ENCODE measurements at places on chromosomes 7 and 10.

DNA sequence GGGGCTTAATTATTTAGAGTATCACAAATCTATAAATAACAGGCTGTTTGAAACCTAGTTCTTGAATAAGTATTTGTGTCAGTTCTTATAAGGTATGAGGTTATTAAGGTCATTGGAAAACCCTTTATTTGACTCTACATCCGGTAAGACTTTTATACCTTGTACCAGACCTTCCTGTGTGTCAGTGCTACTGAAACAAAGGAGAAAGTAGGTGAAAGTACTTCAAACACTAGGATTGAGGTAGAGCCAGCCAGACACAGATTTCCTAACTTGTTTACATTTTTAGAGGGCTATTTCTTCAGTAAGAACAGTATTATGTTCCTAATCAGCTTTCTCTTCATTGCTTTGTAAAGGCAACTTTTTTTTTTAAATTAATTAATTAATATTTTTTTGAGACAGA lies 93.9 kb downstream of the ZNRF2 start:
- DNase-seq, result no peak

- DNase-seq, result no peak
Observed at GRCh38 chr10:85601526-85601925, 765.1 kb downstream of the GRID1 start.

- DNase-seq, result no peak
Observed at GRCh38 chr7:36185092-36185491, 32.0 kb downstream of the EEPD1 start.

- DNase-seq, result no peak
Observed at GRCh38 chr10:119680650-119681081, 29.5 kb downstream of the BAG3 start.

GRCh38 chr10:118965645-118966044 lies 63.9 kb upstream of the NANOS1 start:
- DNase-seq, result no peak

GRCh38 chr7:98913026-98913425 lies 34.7 kb downstream of the TRRAP start:
- DNase-seq, result no peak

DNA sequence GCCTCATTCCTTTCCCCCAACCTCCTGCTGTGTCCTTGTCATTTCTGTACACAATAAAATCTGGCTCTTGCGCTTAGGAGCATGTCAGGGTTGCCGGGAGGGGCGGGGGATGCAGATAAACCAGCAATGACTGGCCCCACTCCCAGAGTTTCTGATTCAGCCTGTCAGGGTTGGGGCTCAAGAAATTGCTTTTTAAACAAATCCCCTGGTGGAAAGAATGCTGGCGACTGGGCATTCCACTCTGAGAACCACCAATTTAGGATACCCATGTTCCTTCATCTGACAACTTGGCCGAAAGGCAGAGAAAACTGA lies 376.4 kb downstream of the TCERG1L start:
- no peak for DNase-seq

- DNase-seq, result no peak
Observed at GRCh38 chr7:18444826-18445225, 50.7 kb upstream of the HDAC9 start.

DNA sequence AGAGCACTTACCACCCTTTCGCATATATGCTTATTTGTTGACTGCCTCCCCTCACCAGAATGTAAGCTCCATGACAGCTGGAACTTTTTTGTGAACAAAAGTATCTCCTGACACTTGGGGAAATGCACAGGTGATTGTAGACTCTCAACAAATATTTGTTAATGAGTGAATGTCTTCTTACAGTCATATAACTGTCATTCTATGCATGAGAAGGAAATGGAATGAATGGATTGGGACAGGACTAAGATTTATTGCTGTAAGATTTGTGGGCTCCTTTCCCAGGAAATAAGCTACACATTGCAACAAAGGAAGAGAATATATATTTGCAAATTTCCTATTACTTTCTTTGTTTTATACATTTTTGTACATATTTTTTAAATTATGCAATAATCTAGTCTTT lies 48.5 kb downstream of the FEZF1 start:
- DNase-seq, result no peak

GRCh38 chr10:133557381-133557780 lies 8.0 kb downstream of the SYCE1 start:
- DNase-seq, result no peak

- DNase-seq, result no peak
Observed at GRCh38 chr10:35564341-35564968, 40.7 kb upstream of the GJD4 start.

- DNase-seq, result no peak
Observed at GRCh38 chr7:99372275-99373090, 2.0 kb upstream of the ARPC1B start.

GRCh38 chr7:55020466-55020871 lies 1.7 kb downstream of the EGFR start:
- no peak for DNase-seq

DNA sequence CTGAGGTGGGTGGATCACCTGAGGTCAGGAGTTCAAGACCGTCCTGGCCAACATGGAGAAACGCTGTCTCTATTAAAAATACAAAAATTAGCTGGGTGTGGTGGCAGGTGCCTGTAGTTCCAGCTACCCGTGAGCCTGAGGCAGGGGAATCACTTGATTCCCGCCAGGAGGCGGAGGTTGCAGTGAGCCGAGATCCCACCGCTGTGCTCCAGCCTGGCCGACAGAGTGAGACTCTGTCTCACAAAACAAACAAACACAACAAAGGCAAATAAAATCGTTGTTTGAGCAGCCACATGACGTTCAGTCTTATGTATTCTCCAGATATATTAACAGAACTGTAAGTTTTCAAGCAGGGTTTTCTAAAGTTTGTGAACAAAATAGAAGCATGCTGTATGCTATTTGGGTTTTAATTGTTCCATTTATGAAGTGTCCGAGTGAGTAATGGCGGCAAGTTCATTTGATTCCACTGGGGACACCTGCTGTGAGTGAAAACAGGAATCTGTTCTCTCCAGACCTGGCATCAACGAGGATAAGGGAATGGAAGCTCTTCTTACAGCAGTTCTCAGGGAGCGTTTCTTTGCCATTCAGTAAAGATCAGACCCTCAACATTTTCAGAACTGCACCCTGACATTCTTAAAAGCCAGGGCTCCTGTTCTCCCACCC lies 122.5 kb upstream of the PITRM1 start:
- DNase-seq, result no peak

GRCh38 chr10:69693886-69694285 lies 63.8 kb downstream of the FAM241B start:
- DNase-seq, result no peak

GRCh38 chr7:70457482-70457881 lies 674.5 kb upstream of the GALNT17 start:
- DNase-seq, result no peak

GRCh38 chr7:78080811-78081210 lies 282.2 kb downstream of the PHTF2 start:
- DNase-seq, result no peak

GRCh38 chr10:84948644-84949043 lies 620.3 kb downstream of the CCSER2 start:
- no peak for DNase-seq

GRCh38 chr10:5502571-5503476 lies 3.5 kb upstream of the CALML5 start:
- DNase-seq, result no peak

DNA sequence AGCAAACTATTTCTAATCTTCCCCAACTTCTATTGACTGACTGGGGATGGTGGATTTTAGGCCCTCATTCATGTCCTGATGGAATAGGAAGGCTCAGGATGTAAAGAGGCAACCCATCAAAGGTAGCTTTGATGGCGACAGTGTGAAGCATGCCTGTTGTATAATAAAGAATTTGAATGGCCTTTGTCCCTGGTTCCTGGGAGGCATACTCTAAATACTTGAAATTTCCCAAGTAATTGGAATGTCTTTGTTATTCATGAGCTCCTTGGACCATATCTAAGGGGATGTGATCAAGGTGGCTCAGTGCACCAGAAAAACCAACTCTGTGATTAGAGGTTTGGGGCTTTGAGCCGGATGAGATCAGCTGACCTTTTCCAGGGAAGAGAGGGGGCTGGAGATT lies 264.5 kb upstream of the NEBL start:
- no peak for DNase-seq

DNA sequence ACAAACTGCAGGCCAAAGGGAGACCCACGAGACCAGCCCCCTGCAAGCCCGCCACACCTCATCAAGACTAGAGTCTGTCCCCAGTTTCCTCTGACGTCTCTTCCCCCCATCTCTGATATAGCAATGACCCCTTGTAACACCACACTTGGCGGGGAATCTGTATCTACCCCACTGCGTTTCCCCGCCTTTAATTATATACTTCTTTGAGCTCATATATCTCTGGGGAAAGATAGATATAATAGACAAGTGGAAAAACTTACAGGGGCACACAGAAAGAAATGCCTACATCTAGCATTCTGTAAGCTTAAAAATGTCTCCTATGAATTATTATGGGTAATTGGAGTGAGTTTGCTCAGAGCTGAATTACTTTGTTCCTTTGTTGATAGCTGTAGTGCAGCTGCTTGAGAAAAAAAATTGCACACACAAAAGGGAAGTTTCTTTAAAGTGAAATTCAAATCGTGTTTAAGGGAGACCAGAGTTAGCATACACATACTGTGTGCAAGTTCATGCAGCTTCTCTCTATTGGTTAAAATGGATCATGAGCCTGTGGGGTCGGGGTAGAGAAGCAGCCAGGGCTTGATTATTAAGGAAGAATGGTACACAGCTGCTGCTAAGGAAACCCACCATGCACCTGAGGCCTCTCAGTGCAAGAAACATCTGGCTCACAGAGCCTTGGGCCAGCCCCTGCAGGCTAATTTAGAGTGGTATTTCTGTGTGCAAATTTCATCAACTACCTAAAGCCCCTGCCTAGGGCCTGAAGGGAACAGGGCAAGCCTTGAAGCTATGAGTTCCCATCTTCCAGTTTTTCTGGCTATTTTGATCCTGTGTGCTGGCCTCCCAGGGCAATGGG lies 32.5 kb downstream of the CDCA7L start:
- no peak for DNase-seq

DNA sequence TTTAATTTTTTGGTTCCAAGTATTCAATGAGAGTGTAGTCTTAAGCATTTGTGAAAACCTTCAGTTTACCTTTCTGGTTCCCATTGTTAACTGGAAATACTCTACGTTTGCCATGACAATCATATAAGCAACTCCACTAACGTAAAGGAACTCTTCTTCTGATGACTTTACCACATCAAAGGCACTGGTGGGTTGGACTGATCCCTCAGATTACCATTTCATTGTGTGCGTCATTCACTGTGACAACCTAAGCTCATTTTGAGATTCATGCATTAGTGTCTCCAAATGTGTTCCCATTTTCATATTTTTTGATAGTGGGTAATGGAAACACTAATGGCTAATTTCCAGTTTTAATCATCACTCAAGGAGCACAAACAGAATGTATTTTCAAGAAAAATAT lies 119.9 kb upstream of the COL1A2 start:
- DNase-seq, result no peak

DNA sequence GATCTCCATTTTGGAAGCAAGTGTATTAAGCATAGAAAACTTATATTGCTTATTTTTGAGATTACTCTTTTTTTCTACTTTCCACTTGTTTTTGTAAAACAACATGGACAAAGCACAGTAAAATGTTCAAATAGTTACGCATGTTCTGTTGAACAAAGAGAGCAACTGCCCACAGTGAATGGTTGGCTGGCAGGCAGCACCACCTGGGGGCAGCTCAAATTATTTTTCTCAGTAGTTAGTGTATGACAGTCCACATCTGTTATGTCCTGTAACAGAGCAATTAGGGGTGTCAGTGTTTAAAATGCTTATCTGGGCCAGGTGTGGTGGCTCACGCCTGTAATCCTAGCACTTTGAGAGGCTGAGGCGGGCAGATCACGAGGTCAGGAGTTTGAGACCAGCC lies 46.1 kb upstream of the CACUL1 start:
- DNase-seq, result no peak

- no peak for DNase-seq
Observed at GRCh38 chr7:78487464-78487863, 688.9 kb downstream of the PHTF2 start.

- no peak for DNase-seq
Observed at GRCh38 chr10:3482200-3482993, 302.6 kb downstream of the KLF6 start.

DNA sequence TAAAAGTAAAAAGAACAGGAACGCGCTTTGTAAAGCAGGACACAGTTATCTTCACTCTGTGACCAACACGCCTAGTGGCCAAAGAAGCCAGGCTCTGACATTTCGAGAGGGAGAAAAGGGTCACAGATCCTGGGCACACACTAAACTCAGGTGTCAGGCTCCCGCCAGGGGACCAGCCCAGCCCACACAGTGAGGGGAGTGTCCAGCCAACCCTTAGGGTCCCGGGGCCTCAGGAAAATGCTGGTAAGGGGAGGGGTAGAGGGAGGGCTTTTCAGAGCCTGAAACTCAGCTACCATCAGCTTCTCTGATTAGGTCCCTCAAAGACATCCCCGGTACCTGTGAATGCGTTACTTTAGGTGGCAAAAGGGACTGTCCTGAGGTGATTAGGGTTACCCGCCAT lies 16.6 kb downstream of the ANXA11 start:
- DNase-seq, result no peak

- no peak for DNase-seq
Observed at GRCh38 chr10:6482737-6483357, 97.2 kb downstream of the PRKCQ start.

GRCh38 chr7:150444674-150445365 lies 5.6 kb upstream of the GIMAP8 start:
- DNase-seq, result no peak

DNA sequence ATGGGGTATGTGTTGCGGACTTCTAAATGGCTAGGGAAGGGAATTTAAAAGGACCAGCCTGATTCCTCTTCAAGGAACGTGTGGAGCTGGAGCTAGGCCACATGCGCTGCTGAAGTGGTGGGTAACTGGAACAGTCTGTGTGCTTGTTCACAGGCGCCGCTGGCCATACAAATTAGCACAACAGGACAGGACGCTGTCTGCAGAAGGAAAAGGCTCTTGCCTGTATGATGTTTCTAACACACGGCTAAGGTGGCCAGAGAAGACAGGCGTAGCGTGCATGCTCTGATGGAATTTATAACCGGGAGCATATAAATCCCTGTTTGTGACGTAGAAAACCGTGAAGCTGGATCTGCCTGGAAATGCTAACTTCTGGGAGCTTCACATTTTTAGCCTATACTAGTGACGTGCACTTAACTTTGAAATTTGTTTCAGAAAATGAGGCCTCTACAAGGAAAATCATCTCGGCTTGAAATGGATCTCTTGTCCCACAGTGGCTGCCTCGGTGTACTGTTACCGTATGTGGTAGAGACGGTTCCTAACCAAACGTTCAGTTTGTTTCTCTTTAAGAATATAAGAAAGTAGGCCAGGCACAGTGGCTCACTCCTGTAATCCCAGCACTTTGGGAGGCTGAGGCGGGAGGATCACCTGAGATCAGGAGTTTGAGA lies 569.4 kb downstream of the PTPRN2 start:
- no peak for DNase-seq
